ENCODE measurements at places on chromosomes 4 and X.

DNA sequence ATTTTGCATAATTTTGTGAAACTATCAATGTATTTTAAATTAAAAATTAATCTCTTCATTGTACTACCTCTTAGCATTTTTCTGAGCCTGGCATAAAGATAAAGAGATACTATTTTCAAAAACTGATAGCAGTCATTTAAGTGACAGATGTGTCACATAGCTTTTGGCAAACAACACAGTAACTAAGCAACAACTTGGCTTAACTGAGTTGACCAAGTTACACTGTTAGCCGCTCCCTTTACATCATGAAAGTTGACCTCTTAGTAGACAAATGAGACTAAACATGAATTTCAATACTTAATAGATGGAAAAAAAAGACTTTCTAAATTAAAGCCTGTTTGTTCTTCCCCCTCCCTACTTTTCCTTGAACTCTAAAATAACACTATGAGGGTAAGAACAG, 62.0 kb downstream of the ATP8A1 start:
- DNase-seq, result no peak

- no peak for DNase-seq
Observed at GRCh38 chr4:53432528-53433424, 55.3 kb downstream of the FIP1L1 start.

DNA sequence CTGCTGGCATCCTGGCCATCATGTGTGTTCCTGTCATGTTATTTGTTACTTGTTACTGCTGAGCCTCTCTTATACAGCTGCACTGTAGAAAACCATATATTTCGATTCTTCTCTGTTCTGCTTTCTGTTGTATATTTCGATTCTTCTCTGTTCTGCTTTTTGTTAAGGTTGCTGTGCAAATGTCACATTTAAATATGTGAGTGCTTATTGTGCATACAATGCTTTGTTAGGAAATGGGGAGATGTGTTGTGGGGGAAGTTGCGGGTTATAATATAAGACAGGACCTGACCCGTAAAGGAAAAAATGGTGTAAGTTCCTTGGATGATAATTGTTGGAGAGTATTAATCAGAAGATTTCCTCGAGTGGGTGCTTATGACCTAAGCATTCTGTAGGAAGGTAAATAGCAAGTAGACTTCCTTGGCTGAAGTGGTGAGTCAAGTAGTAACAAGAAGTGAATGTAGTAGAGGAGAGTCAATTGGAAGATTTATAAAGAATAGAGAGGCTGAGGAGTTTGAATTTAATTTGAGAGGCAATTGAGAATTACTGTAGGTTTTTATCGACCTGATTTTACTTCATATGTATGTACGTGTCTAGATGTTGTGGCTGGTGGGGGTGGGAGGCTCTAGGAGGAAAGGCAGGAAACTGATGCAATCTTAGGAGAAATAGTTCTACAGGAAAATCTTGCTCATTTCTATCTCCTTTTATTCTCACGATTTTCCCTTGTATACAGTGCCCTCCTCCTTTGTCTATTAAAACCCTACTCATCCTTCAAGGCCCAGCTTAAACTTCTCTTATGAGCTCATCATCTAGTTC, 8.5 kb downstream of the OGT start:
- DNase-seq, result no peak

DNA sequence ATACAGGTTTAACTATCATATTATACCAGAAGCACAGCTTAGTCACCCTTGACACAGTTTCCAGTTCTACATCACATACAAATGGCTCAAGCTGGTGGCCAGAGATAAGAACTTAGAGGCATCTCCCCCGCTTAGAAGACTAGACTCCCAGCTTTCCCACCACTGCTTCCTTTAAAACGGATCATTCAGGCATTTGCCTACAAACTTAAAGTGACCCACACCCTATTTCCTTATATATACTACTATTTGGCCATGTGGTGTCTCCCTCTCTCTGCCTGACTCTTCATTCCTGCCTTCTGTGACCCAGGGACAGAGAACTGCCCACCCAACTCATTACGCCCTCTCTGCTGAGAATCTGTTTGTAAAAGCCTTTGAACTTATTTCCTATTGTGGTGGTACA, 781.2 kb upstream of the DIAPH2 start:
- peak; percentile 8 for DNase-seq

DNA sequence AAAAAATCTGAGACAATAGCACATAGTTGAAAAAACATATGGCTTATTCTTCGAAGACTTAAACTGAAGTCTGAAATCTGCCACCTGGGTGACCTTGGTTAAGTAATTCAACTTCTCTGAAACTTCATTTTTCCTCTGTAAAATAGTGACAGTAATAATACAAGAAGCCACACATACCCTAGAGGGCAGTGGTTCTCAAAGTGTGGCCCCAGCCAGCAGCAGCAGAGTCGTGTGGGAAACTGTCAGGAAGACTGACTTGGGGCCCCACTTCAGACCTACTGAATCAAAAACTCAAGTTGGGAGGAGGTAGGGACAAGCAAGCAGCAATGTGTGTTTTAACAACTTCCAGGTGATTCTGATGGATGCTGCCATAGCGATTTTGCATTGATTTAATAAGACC, 249.9 kb downstream of the HNRNPD start:
- DNase-seq, result no peak

DNA sequence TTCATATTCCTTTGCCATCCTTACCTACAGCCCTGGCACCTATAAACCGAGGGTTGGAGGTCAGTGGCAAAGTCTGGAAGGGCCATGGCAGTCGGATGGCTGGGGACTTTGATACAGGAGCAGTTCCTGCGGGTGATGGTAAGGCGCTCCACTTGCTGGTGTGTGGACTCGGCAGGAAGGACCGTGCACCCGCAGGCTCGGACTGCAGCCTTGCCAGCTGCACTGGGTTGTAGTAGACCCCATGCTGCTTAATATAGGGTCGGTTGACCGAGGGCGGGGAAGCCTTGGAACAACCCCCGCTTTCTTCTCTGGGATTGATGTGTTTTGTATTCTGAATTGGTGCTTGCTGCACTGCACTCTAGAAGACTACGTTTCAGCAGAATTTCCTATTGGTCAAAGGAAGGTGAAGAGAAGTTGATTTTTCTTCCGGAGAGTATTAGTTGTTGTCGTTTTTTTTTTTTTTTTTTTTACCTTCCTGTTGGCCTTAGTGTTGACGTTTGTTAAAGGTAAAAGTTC, 638 bp downstream of the BLTP1 start:
- peak; percentile 61 for DNase-seq

GRCh38 chr4:95155759-95156451, 392.9 kb downstream of the UNC5C start:
- DNase-seq, result peak; percentile 49

GRCh38 chr4:1049591-1049905, 38.1 kb downstream of the FGFRL1 start:
- no peak for DNase-seq

DNA sequence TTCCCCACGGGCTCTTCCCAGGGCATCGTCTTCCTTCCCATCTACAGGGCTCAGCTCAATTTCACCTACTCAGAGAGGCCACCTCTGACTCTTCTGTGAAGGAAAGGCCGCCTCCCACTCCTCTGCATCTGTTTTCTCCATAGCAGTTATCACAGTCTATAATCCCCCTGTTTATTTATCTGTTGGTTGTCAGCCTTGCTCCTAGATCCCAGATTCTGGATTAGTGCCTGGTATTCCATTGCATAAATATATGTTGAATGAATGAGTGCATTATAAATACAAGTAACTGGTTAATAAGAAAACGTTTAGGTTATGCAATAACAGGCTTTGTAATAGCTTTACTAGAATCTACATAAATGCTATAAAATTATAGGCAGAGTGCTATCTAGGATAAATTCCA, 52.9 kb downstream of the NSG1 start:
- DNase-seq, result no peak

- peak; percentile 33 for DNase-seq
Observed at GRCh38 chrX:54452920-54453319, 12.7 kb downstream of the TSR2 start.

DNA sequence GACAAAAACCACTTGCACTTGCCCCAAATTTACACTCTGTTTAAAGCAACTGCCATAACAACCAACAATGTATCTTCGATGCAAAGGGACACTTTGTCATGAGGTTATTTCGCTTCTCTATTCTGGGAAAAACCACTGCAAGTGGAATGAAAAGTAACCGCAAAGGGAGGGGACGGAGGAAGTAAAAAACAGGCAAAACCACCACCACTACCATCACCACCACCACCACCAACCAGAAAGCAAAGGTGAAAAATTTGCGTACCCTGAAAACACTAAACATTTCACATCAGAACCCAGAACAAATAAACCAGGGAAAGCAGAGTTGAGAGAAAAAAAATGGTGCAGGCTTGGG, 1.2 kb upstream of the N4BP2 start:
- DNase-seq, result no peak

DNA sequence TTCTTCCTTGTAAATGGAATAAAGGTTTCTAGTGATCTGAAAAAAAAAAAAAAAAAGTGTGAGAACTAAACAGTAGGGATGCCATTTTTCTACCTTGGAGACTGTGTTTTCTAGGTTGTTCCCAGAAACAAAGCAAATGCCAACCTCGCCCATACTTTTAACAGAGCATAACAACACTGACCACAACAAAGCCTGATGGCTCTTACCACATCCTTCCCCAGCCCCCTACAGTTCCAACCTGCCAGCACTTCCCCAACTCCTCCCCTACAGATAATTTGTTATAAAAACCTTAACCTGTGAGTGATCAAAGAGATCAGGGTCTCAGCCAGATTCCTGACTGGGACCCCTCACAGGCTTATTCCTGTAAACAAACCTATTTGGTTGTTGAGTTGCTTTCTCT, 940.0 kb downstream of the SH3BGRL start:
- no peak for DNase-seq

DNA sequence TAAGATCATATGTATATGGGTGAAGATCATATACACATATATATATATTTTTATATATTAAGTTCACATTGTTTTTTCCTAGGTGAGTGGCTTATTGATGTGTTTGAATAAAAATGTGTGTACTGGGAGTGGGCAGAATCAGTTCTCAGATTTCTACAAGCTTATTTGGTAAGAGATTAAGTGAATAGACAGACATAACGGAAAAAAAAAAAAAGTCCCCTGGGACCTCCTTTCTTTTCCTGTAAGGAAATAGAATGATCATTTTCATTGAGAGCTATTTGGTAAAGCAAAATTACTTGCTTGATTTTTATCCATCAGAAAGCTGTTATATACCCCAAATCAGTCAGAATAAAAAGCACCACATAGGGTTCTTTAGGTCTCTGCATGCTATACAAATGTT, 597.7 kb downstream of the PCDH18 start:
- no peak for DNase-seq

DNA sequence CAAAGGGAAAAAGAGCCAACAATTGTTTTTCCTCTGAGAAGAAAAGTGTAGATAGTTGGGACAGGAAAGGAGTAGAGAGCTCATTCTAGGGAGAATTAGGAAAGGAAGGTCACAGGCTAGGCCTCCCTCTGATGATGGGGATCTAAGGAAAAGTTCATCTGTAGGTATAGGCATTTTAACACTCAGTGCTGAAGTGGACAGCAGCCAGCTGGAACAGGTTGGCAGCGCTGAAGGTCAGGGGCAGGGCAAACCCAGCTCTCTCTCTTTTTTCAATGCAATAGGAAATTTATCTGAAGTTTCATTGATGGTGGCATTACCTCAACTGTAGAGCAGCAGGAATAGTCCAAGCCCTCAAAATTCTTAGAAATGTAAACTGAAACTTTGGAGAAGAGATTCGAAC, 98.5 kb upstream of the ETNPPL start:
- DNase-seq, result peak; percentile 32

- DNase-seq, result no peak
Observed at GRCh38 chr4:26074712-26075430, 160.9 kb downstream of the SMIM20 start.

- no peak for DNase-seq
Observed at GRCh38 chr4:87118826-87119225, 101.6 kb downstream of the KLHL8 start.

DNA sequence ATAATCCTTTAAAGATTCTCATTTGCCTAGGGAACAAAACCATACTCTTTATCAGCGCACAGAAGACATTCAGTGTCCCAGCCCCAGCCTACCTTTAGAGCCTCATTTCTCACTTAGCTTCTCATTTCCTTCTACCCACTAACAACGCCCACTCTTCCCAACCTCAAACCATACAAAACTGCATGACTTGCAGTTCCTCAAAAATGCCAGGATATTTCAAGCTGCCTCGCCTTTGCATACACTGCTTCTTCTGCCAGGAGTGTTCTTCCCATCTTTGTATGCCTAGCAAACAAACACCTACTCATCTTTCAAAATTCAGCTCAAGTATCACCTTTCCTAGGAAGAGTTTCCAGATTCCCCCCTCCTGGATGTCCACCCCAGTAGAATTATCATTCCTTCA, 129.9 kb upstream of the ADGRL3 start:
- no peak for DNase-seq

DNA sequence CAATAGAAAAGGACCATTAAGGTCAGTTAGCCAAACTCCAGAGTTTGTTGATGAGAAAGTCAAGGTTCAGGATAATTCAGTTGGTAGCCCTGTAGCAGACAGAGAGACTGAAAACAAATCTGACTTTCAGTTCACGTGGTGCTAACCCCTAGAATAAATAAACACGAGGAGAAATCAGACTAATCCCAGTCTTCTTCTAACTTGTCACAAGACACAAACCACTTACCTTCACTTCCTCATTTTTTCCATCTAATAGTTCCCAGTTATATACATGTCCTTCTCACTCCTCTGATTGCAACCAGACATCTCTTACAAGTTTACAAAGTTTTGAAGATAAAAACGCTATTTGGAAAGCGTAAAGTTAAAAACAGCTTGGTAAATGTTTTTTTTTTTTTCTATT, 7.7 kb downstream of the TLR7 start:
- no peak for DNase-seq

- no peak for DNase-seq
Observed at GRCh38 chrX:20263474-20263873, 3.2 kb downstream of the RPS6KA3 start.

Data from HT-29 (cell line).